ENCODE measurements at places on chromosomes 7 and 10. TPM values are rescaled to one million over a fixed set of nuclear protein-coding genes. Genes with fewer than 3 reads are reported as not detected.
A peak's percentile ranks its signal among the peaks of the same experiment; 100 is the strongest.

The MBL2 gene
- not detected for total RNA-seq

GRCh38 chr7:157548691-157549303 lies 212.0 kb downstream of the DNAJB6 start:
- H3K4me3 ChIP-seq = no peak overlapping the region
- no peak overlapping the region for H3K27ac ChIP-seq
- H3K4me1 ChIP-seq = no peaks in the 10 kb centered on the region
- H3K36me3 ChIP-seq = no peaks in the 10 kb centered on the region

- no peaks in the 10 kb centered on the region for H3K27me3 ChIP-seq
- DNase-seq = no peak
- H3K36me3 ChIP-seq = peaks cover 8% of the 10 kb centered on the region
- H3K4me3 ChIP-seq = no peak overlapping the region
- no peaks in the 10 kb centered on the region for H3K4me1 ChIP-seq
- H3K27ac ChIP-seq = no peak overlapping the region
Observed at GRCh38 chr7:105502173-105502572, 19.9 kb downstream of the PUS7 start.

DNA sequence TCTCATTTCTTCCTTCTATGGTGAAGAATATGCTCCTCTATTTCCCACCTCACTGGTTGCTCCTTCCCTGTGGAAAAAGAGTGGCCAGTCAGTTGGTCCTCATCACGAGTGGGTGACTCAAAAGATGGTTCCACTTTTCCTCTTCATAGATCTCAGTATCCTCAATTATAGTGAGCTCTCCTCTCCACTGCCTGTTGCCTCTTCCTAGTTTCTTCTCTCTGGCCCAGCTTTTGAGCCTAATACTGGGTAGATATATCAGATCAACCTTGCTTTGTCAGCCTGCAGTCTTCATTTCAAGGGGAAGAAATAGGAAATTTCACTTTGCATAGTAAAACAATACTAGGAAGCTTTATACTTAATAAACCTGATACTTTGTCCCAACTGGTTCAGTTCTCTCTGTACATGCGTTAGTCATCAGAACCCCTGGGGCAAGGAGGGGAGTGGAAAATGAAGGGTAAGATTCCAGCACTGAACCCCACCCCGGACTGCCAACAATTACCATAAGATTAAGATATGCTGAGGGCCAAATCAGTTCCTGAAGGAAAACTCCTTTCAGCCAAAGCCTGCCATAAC lies 15.5 kb upstream of the WNT16 start:
- no peaks in the 10 kb centered on the region for H3K27me3 ChIP-seq
- H3K36me3 ChIP-seq = no peaks in the 10 kb centered on the region
- no peak for DNase-seq
- no peak overlapping the region for H3K27ac ChIP-seq
- no peak overlapping the region for H3K4me3 ChIP-seq

The PON3 gene
- total RNA-seq = not detected

DNA sequence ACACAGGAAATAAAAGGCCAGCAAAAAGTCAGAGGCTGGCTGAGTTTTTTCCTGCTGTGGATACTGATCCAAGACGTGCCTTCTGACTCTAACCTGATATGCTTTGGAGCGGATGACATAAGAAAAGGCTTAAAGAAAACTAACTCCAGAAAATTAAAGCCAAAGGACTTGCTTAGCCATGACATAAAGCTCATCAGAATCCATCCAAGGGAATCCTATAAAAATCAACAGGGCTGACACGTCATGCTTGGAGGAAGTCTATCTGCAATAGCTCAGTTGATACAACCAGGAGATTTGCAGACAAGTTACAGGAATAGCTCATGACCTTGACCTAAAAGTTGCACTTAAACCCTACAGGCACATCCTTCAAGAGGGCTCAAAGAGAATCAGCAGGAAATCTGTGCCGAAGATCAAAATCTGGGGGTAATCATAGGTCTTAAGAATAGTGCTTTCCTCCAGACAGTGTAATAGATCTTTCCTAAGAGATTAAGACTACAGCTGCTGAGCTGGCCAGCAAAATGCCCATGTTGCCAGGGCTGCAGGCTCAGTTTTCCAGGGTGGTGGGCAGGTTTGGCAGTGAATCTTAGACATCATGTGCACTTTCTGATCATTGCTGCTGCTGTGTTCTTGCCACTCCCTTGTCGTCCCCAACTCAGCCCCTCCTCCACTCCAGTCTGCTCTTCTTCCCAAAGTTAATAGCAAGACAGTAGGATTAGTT lies 111.5 kb upstream of the SVIL start:
- H3K36me3 ChIP-seq = no peaks in the 10 kb centered on the region
- H3K27me3 ChIP-seq = peaks cover 8% of the 10 kb centered on the region
- no peak overlapping the region for H3K27ac ChIP-seq
- DNase-seq = no peak

- no peaks in the 10 kb centered on the region for H3K27me3 ChIP-seq
- H3K4me3 ChIP-seq = no peak overlapping the region
- no peaks in the 10 kb centered on the region for H3K36me3 ChIP-seq
- no peak overlapping the region for H3K27ac ChIP-seq
Observed at GRCh38 chr10:126749015-126749655, 78.6 kb upstream of the C10orf90 start.

DNA sequence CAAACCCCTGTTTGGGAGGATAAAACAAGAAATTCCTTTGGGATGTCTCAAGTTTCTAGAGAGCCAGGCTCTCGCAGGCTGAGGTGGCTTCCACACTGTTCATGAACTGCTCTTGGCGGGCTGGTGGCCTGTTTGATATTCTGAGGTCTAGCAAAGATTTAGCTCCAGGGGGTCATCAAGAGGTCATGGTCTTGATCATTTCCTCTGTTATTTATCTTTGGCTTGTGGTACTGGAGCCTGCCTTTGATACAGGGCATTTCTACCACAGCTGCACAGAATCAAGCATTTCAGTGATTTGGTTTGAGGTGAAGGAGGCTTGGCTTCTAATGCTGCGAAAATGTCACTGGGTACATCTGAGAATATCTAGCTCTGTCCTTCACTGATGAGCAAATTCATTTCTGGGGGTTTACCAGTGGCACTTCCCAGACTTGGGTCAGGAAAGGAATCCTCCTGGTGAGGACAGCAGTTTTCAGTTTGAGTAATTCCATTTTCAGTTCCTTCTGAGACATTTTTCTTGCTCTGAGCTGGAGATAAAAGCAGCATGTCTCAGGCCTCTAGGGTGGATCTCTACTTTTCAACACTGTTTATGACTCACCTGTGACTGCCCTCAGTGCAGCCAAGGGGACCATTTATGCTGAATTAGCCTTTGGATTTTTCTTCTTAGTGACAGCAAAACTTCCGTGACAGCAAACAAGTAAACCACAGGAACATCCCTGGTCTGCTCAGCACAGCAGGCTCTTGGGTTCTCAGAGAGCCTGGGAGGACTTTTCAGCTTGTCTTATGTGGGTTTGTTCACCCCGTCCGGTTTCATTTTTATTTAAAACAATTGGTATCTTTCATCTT lies 312.0 kb downstream of the RNLS start:
- H3K27ac ChIP-seq = peak overlapping the region; percentile 31
- no peak for DNase-seq
- H3K36me3 ChIP-seq = no peaks in the 10 kb centered on the region
- no peaks in the 10 kb centered on the region for H3K27me3 ChIP-seq
- peaks cover 27% of the 10 kb centered on the region for H3K4me1 ChIP-seq

The NRCAM gene
- total RNA-seq = not detected

DNA sequence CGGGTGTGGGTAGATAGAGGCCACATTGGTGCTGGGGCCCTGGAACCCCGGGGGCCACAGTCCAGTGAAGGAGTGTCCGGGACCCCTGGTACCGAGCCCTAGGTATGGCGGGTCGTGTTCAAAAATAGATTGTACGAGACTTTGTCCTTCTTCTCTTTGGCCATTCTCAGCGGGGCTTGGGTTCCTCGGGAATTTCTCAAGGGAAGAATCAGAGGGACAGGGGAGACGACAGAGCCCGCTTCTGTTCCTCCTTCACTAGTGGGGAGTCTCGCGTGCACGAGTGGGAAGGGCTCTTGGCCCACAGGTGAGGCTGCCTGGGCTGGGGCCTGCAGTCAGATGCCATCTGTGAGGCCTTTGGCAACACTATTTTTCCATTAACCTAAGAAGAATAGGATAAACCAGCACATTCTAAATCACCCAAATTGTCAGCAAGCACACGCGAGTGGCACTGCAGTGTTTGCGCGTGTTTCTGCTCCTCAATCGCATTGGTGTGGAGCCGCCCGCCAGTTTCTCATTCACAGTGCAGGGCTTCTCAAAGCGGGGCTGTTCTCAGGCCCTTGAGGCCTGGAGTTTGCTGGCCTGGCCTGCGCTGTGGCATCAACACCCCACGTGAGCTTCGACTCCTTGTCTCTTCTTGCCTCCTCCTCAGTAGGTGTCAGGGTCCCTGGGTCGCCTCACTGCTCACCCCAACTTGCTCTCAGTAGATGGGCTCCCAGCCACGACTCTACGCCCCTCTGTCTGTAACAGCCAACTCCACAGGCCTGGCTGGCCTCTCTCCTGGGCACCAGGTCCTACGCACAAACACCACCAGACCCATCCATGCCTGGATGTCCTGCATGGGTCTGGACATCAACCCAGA lies 187.6 kb upstream of the SHH start:
- no peaks in the 10 kb centered on the region for H3K36me3 ChIP-seq
- H3K4me1 ChIP-seq = peaks cover 12% of the 10 kb centered on the region
- no peak overlapping the region for H3K4me3 ChIP-seq
- no peak overlapping the region for H3K27ac ChIP-seq

GRCh38 chr7:92831716-92832533 lies 4.4 kb downstream of the CDK6 start:
- H3K27me3 ChIP-seq = no peaks in the 10 kb centered on the region
- H3K4me1 ChIP-seq = peaks cover 62% of the 10 kb centered on the region
- peak overlapping the region; percentile 79 for H3K27ac ChIP-seq
- no peaks in the 10 kb centered on the region for H3K36me3 ChIP-seq

The C10orf67 gene
- total RNA-seq = 0.49 TPM

GRCh38 chr7:131895541-131896164 lies 339.2 kb upstream of the PODXL start:
- H3K4me3 ChIP-seq = no peak overlapping the region
- no peak for DNase-seq
- no peaks in the 10 kb centered on the region for H3K4me1 ChIP-seq
- H3K27ac ChIP-seq = no peak overlapping the region
- H3K36me3 ChIP-seq = no peaks in the 10 kb centered on the region

DNA sequence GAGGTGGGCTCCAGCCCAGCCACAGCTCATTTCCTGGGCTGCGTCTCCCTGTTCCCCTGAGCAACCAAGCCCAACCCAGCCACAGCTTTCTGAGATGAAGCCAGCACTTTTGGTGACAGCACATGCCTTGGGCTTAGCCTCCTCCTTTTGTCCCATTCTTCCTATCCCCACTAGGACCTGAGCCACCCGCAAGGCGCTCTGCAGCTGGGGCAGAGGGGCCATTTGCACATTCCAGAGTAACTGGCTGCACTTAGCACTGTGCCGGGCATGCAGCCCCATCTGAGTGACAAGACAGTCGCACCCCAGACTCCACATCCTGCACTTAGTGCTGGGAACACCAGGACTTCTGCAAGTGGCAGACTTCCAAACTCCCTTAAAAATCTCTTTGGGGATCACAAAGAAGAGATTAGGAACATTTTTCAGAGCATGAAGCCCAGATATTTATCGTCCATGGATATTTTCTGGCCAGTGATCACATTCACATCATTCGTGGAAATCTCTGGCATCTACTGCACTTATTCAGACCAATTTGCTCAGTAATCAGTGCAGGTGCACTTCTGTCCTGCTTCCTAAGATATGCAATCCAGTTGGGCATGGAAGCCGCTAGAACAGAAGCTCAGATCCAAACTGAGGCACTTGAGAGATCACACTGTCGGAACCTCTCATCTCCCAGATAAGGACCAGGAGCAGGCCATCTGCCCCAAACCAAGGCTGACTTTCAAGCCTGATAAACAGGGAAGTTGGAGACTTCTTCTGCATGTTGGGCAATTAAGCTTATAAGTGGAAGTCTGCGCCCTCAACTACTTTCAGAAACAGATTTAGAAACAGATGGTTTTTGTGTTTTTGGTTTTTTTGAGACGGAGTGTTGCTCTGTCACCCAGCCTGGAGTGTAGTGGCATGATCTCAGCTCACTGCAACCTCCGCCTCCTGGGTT lies 26.4 kb downstream of the CHST15 start:
- H3K4me1 ChIP-seq = no peaks in the 10 kb centered on the region
- H3K36me3 ChIP-seq = no peaks in the 10 kb centered on the region
- H3K27me3 ChIP-seq = no peaks in the 10 kb centered on the region
- H3K27ac ChIP-seq = no peak overlapping the region
- DNase-seq = no peak
- no peak overlapping the region for H3K4me3 ChIP-seq

GRCh38 chr10:128047351-128047750 lies 78.9 kb downstream of the MKI67 start:
- H3K4me1 ChIP-seq = peaks cover 49% of the 10 kb centered on the region
- H3K27me3 ChIP-seq = no peaks in the 10 kb centered on the region
- peak overlapping the region; percentile 87 for H3K27ac ChIP-seq
- peaks cover 22% of the 10 kb centered on the region for H3K36me3 ChIP-seq
- peak; percentile 78 for DNase-seq

The PHKG1 gene
- 8.2 TPM for total RNA-seq

- H3K4me1 ChIP-seq = no peaks in the 10 kb centered on the region
- DNase-seq = no peak
- H3K4me3 ChIP-seq = no peak overlapping the region
- no peak overlapping the region for H3K27ac ChIP-seq
Observed at GRCh38 chr7:140342727-140343514, 55.4 kb downstream of the SLC37A3 start.

GRCh38 chr7:99579956-99580777 lies 17.9 kb upstream of the TMEM225B start:
- H3K27me3 ChIP-seq = no peaks in the 10 kb centered on the region
- H3K4me1 ChIP-seq = peaks cover 14% of the 10 kb centered on the region
- DNase-seq = peak; percentile 30

DNA sequence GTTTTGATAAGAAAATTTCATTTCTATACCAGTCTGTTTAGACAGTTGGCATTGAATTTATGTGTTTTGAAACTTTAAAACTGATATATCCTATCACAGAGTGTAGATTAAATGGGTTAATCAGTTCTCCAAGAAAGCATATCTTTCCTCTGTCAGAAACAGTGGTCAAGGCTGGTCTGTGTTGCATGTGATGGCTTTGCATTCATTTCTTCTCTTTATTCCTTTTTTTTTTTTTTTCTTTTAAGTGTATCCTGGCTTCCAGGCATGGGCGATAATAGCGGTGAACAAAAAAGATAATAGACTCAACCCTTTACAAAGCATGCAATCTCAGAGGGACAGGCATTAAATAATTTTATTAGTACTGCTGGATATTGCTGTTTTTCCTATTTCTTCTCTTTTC lies 136.6 kb downstream of the LRRC4 start:
- H3K4me1 ChIP-seq = no peaks in the 10 kb centered on the region
- H3K27me3 ChIP-seq = no peaks in the 10 kb centered on the region
- DNase-seq = no peak
- H3K4me3 ChIP-seq = no peak overlapping the region
- H3K36me3 ChIP-seq = peaks cover 17% of the 10 kb centered on the region

DNA sequence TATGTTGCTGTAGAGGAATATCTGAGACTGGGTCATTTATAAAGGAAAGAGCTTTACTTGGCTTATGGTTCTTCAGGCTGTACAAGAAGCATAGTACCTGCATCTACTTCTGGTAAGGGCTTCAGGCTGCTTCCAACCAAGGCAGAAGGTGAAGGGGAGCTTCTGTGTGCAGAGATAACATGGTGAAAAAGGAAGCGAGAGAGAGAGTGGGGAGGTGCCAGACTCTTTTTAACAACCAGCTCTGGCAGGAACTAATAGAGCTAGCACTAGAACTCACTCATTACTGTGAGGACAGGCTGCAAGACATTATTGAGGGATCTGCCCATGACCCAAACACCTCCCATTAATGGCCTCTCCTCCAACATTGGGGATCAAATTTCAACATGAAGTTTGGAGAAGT lies 94.5 kb downstream of the KIF20B start:
- no peak overlapping the region for H3K4me3 ChIP-seq
- no peaks in the 10 kb centered on the region for H3K36me3 ChIP-seq
- H3K27me3 ChIP-seq = peaks cover 9% of the 10 kb centered on the region
- no peaks in the 10 kb centered on the region for H3K4me1 ChIP-seq

Data from CD4-positive, CD25-positive, alpha-beta regulatory T cell (primary cell).